ENCODE measurements at places on chromosomes 2 and 18. TPM values are rescaled to one million over a fixed set of nuclear protein-coding genes. Genes with fewer than 3 reads are reported as not detected.

Gene IL1RN
- 6.7 TPM for total RNA-seq

Gene TUBB8B
- total RNA-seq = not detected

Gene RUFY4
- not detected for total RNA-seq

Gene COX7A2L
- total RNA-seq = 103 TPM

Gene LYG2
- total RNA-seq = not detected

Gene HOXD3
- total RNA-seq = 5.2 TPM

Gene CD8B2
- total RNA-seq = 0.37 TPM

Gene CRYBA2
- total RNA-seq = not detected

Gene SPEG
- total RNA-seq = 31.2 TPM

Gene SH3RF3
- total RNA-seq = 3.6 TPM

Gene NDC80
- 33.0 TPM for total RNA-seq

Gene HAAO
- 10.6 TPM for total RNA-seq

Gene SGPP2
- 3.5 TPM for total RNA-seq

Gene REG1B
- total RNA-seq = not detected

Gene ZC3H8
- 26.3 TPM for total RNA-seq

Gene PTPRN
- total RNA-seq = 1.0 TPM

Gene IER3IP1
- 31.4 TPM for total RNA-seq

Gene TMEM247
- total RNA-seq = not detected

Gene CPS1
- 1.3 TPM for total RNA-seq
